ENCODE measurements at places on chromosomes 5 and 9.

DNA sequence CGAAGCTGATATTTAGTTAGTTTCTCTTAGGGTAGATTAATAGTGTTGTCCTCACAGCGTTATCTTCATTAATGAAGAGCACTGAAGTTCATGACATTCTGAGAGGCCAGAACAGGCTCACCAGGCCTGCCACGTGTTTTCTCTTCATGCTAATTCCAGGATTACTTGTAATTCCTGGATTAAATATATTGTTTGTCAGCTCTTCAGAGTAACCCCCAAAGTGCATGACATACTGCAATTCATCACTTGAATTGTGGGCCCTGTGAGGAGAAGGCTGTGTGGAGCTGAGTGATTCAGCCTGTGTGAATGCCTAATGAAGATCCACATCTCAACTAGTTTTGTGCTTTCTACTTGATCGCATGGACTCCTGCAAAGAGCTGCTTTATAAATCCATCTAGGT is 401.0 kb upstream of the ADAMTSL1 start:
- no peak for DNase-seq

GRCh38 chr5:37906416-37906815 is 66.6 kb upstream of the GDNF start:
- no peak for DNase-seq

DNA sequence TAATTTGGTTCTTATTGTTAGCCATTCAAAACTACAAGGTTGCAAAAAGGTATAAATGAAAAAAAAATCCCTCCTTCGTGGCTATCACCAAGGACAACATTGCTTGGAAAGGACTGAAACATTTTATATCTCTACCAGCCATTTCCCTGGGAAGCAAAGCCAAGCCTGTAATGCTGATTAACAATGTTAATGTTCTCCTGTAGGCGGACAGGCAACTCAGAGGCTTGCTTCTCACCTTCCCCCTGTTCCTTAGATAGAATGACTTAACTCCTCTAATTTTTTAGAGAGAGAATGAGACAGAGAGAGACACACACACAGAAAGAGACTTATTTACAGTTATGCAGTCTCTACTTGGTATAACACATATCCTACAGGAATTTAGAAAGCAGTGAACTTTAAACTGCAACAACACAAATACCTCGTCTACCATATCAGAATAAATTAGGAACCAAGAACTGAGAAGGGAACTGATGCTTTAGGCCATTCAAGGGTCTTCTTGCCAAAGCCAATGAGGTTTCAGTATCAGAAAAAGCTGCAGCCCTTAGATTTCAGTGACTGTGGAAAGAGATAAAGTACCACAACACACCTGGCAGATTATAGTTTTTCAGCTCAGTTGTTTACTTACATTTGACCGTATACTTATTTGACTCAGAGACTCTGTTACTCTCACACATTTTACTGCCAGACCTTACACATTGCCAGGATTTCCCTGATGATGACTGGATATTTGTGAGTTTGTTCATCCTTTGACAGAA is 20.9 kb upstream of the MAN2A1 start:
- no peak for DNase-seq

- no peak for DNase-seq
These were observed 208.1 kb upstream of the PIK3R1 start for GRCh38 chr5:68007451-68007850.

DNA sequence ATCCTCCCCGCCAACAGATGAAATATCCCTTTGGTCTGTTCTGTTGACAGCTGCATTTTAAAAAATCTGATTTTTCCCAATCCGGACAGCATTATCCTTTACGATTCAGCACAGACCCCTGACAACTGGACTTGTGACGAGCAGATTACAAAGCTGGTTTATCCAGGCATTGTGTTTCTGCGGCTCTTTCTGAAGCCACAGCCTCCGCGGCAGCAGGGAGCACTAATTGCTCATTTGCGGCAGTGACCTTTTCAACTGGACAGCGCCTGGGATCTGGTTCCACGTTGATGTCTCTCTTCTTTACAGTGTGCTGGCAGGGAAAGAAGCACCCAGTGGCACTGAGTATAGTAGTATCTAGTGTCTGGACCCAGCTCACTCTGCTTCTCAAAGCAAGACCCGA is 351.2 kb downstream of the ZNF608 start:
- no peak for DNase-seq

DNA sequence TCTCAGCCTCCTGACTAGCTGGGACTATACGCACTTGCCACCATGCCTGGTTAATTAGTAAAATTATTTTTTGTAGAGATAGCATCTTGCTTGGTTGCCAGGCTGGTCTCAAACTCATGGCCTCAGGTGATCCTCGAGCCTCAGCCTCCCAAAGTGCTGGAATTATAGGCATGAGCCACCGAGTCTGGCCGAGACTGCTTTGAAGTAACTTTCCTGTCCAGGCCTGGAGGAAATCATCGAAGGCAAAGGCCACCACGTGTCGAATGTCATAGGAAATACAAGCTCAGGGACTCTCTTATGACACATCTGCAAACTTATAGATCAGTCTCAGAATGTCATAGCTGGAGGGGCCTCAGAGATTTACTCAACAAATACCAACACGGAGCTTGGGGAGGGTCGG is 25.1 kb downstream of the RAPGEF1 start:
- DNase-seq, result no peak

DNA sequence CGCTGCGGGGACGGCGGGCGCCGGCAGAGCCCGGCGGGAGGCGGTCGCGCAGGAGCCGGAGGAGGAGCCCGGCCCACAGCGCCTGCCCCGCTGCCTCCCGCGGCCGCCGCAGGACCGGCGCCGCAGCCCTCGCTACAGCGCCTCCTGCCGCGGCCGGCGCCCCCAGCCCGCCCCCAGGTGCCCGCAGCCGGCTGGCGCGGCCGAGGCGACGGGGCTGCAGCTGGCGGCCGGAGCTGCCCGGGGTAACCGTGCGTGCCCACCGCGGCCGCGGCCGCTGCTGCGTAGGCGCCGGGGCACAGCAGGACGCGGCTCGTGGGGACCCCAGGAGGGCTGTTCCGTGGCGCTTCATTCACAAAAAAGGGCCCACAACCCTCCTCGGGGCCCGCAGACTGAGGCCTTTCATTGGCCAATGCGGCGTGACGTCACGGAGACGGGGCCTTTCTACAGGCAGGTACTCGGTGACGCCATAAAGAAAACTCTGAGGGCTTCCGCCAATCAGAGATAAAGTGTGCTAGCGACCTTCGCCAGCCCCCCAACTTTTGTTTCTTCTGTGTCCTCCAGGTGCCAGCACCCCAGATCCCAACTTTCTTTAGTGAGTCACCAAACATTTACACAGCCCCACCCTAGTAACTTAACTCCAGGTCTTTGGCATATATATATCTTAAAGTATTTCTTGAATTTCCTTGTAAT is at the start of gene CDC14B:
Gene CDC14B (minus strand): TSS at position 353 of the 690 bp plus-strand sequence. CDS start 465 bp downstream, outside the sequence.
- DNase-seq, result peak; percentile 93

GRCh38 chr5:139403418-139403786 is 487 bp downstream of the SPATA24 start:
- no peak for DNase-seq

GRCh38 chr5:68490406-68490805 is 274.9 kb downstream of the PIK3R1 start:
- DNase-seq, result peak; percentile 82

DNA sequence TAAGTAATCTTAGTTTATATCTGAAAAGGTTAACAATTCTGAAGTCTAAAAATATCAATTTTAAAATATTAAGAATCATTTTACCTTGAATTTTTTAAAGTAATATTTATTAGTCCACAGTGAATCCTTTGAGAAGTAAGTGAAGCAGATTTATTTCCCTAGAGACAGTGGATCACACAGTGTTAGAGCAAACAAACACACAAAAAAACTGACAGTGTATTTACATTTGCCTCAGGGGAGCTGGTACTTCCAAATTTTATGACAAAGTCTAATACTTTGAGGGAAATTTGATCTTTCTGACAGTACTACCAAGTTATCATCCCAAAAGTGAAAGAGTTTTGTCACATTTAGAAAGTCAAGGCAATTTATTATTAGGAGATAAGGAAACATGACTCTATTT is 1750.6 kb upstream of the CDH9 start:
- DNase-seq, result peak; percentile 3

- no peak for DNase-seq
These were observed 147.2 kb downstream of the PRELID2 start for GRCh38 chr5:145687943-145688342.

DNA sequence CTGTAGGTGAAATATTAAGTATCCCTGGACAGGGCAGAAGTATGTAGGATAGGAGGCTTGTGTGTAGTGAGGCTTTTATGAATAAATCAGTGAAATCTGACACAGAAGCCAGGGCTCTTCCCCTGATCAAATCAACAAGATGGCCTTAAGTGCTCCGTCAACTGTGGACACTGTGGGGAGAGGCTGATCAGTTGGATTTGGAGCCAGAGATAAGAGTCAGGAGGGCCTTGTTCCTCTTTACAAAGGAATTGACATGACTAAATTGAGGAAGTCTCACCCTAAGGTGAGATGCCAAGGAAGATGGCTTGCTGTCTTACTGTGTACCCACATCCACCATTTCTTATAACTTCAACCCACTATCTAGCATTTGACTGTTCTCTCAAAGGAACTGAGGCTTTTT is 91.6 kb upstream of the PRRC1 start:
- no peak for DNase-seq

GRCh38 chr5:56669534-56670483 is 145.5 kb upstream of the MAP3K1 start:
- peak; percentile 63 for DNase-seq

DNA sequence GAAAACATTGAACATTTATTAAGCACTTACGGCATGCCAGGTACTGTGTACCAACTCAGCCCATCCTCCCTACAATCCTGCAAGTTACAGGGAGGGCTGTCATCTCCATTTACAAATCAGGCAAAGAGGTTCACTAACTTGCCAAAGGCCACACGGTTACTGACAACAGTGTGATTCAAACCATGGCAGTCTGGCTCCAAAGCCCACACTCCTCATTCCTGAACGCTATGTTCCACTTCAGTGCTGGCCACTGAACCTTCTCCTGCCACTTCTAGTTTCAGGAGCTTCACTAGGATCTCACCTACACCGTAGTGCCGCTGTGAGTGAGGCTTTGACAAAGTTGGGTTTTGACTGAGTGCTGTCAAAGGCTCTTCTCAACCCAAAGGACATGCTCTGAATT is 7.2 kb upstream of the LIFR start:
- no peak for DNase-seq

- DNase-seq, result no peak
These were observed 375.6 kb downstream of the ADGRV1 start for GRCh38 chr5:90934091-90934719.
